Small intestine (tissue), 16 donors: ENCODE measurements at places on chromosomes 1 and 21.

DNA sequence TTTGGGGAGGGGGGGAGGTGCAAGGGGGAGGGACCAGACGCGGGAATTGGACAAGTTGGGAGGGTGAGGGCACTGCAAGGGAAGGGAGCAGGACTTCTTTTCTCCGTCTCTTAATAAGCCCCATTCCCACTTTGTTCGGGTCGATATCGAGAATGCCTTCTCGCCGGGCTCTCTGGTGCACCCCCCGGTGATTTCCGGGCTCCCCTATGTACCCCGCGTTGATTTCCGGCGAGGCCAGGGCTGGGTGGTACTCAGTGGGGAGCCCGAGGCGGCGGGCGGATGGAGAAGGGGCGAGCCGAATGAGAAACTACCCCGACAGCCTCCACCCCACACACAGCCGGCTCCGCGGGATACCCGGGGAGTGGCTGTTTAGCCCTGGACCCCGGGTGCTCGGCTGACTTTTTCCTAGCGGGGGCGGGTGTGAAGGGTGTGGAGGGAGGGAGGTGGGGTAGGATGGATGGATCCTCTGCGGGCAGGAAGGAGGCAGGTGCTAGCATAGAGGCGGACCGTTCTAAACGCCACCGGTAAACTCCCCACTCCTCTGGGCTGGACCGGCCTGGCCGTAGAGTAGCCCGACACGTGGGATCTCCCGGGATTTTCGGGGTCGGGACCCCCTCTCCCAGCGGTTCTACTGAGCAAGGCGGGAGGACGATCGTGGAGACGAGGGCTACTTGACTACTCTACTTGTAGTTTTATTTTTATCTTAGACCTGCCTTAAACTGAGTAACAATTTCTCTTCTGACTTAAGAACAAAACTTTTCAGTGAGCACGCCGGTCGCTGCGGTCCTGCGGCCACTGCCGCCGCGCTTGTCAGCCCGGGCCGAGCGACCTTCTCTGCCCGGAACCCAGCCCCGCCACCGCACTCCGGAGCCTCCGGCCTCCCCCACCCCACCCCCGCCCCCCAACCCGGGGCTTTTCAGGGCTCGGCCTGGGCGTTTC, 1.0 kb downstream of the RNF220 start:
- DNase-seq: no peak

- no peak for DNase-seq
Observed at GRCh38 chr1:34127006-34128000, 37.7 kb downstream of the CSMD2 start.

- DNase-seq: peak; percentile 61
Observed at GRCh38 chr1:155893389-155894142, 17.6 kb downstream of the RIT1 start.

- no peak for DNase-seq
Observed at GRCh38 chr1:81690676-81691453, 109.9 kb upstream of the ADGRL2 start.

DNA sequence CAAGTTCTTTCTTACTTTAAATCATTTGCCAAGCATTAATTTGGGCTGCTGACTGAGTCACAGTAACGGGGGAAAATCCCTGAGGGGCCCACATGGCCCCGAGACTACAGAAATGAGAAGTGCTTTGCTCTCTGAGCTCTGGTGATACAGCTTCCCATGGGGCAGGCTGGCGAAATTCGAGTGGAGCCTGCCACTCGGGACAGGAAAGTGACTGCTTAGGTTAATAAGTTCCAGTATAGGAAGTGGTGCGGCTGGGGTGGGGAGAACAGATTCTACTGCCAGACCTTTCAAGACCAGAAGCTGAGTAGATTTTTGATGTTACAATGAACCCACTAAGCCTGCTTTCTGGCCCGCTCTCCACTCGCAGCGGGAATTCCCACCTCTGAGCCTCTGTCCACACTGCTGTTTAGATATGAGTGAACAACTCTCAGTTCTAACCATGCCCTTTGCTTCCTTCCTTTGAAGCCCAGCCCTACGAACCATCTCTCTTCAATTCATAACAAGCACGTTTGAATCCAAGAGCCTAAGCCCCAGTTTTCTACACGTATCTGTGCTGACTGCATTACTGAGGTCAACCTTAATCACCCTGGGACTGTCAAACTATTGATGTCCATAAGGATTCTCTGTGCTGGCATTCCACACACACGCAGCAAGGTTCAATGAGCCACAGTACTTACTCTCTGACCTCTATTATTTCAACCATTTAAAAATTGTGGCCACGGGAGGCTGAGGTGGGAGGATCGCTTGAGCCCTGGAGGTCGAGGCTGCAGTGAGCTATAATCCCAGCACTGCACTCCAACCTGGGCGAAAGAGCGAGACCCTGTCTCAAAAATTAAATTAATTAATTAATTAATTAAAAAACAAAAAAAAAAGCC, 9.6 kb downstream of the ZBTB17 start:
- no peak for DNase-seq

DNA sequence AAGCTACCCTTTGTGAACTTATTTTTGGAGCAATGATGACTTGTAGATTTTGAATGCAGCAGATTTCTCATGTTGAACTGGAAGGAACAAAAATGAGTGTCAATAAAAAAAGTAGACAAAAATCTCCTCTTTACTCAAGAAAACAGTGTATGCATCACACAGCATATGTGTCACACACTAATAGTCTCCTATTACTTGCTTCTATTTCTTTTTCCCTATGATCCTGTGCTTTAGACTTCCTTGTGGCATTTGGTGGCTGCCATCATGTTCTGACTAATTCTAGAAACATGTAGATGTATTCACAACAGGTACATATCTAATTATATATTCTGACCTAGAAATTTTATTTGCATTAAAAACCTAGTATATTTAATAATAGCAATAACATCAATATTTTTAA, 14.3 kb downstream of the RC3H1 start:
- no peak for DNase-seq

DNA sequence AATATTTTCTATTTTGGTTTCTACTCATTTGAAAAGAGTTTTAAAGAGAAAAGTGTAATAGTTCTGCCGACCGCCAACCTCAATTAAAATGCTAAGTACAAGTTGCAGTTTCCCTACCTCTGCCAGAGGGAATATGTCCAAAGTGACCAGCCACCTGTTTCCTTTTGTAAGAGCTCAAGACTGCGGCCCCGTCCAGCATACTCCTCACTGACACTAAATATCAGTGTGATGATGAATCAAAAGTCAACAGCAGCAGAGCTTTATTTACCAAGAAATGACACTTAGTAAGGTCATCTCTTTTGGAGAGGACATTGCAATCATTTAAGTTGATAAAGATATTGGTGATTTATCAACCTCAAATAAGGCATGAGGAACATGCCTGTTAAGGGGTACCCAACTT, 57.4 kb upstream of the NRIP1 start:
- no peak for DNase-seq
